Stimulated activated CD4-positive, alpha-beta T cell treated with anti-CD3 and anti-CD28 coated beads, TNF-alpha, amount 100 ng/mL, for 4 hours (primary cell): ENCODE measurements at places on chromosomes 2 and 18.

DNA sequence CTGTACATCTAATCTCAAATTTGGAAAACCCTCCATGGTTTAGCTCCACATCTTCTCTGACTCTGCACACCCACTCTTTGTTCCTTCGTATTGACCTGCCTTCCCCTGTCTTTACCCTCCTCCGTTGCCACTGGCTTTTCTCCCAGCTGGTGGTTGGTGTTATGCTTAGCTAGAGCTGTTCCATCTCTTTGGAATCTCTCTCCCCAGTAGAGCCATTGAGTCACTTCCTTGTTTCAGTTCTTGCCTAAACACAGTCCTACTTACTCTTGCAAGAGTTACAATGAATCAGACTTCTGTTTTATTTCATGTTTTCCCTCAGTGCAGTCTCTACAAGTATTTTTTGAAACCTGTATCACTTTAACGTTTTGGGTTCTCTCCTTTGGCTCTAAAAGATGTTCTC, 263.9 kb downstream of the LTBP1 start:
- DNase-seq = no peak

DNA sequence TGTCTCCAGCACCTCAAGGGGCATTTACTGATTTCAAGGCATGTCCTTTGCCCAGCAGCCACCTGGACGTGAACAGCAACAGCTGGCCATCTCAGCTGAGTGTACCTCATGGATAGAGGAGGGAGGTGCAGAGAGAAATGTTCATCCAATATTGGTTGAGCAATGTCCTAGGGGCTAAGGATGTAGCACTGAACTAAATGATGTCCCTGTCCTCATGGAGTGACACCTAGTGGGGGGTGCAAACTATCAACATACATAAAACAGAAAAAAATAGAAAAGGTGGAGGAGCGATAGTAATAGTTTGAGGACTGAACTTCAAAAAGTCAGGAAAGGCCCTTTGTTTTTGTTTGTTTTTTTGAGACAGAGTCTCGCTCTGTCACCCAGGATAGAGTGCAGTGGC, 4.8 kb upstream of the UGGT1 start:
- no peak for DNase-seq

DNA sequence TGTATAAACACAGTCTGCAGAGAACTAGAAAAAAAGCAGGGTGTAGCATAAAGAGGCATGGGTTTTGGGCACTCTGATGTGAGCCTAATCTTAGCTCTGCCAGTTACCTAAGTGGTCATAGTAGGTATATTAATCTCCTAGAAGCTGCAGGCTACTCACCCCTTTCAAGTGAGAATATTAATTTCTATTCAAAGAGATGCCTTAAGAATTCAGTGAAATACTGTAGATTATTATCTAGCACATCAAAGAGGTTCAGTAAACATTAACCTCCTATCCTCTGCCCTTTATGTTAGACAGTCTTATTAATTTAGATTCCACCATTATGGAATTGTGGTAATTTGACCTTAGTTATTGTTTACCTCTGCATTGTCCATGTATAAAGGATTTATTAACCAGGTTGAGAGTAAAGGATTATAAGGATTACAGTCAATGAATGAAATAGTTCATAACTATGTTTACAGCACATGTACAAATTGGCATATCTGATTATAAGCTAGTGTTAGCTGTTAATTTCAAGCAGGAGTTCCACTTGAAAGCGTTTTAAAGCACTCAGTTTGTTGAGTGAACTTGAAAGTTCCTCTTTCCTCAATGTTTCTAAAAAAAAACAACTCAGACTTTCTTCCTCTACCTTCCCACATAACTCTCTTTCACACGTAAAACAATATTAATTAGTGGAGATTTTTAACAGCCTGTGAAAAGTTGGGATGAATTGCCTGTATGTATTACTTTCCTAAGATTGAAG, 150.6 kb upstream of the EPC2 start:
- no peak for DNase-seq

GRCh38 chr2:214519258-214519818, 108.5 kb downstream of the VWC2L start:
- DNase-seq = no peak

DNA sequence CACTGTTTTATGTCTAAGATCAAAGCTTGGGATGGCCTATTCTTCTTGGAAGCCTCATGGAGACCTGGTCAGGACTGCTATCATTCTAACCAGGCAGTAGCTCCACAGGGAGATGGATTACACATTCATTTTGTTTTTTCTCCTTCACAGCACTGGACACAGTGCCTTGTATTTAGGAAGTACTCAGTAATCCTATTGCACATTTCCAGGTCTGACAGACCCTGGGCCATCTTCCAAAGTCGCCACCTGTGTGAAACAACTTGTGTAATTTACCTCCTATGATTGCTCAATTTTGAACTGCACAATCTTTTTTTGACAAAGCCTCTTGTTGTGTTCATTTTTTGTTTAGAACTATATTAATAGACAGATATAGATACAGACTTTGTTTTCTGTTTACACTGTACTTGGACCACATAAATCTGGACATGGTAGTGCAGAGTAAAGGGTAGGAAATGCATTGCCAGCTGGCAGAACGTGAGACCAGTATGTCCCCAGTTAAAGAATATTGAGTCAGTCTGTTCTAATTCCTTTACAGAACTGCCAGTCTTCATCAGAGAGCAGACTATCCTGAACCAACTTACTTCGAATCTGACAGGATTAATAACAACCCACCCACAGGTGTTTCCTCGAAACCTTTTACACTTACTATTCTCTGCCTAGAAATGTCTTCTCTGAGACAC, 277.8 kb upstream of the CYRIA start:
- no peak for DNase-seq

DNA sequence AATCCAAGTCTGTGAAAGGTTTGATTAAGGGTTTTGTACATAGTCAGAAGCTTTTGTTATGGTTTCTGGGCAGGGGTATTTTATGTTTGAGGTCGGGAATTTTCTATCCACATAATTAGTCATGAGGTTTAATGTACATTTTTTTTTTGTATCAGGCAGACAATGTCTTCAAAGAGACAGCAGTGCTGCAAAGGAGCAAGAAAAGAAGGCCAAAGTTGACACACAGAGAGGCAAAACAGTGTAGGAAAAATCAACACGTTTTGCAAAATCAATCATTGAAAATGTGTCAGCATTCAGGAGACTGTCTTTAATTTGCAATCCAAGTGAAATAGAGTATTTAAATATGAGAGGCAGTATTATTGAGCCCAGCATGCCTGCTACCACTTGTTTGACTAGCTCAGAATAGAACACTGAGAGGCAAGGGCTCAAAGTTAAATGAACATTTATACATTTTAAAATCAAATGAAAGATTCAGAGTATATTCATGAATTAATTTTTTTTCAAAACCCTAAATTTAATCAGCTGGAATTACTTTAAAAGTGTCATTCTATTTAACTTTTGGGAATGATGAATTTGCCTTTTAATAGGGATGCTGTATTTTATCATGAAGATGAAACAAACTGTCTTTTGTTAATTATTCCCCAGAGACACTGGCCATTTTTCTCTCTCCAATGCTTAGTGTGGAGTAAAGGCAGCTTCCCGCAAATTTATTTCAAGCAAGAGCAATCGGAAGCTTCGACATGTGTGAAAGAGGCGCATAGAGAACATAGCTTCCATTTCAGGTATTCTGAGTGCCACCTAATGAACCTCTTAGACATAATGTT, 11.3 kb downstream of the VRK2 start:
- no peak for DNase-seq

- no peak for DNase-seq
Observed at GRCh38 chr18:703213-703967, 9.0 kb downstream of the ENOSF1 start.

GRCh38 chr2:238811293-238811692, 36.6 kb upstream of the TWIST2 start:
- no peak for DNase-seq

GRCh38 chr2:23135481-23136100, 249.4 kb upstream of the KLHL29 start:
- DNase-seq = no peak
